ENCODE measurements at places on chromosomes 7 and 10.

DNA sequence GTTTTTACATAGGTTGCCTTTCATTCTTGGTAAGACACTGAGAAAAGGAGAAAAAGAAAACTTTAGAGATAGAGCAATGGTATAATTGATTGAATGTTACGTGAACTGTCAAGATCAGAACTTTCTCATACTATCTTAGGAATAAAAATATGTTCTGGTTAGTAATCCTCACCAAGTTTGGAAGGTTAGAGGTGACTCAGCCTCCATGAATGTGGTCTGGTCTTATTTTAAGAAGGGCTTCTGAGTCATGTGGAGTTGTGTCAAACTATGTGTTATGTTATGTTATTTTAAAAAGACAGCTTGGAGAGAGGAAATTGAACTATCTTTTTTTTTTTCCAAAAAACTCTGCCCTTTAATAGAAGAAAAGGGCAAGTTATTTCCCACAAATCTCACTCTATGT, 458.6 kb upstream of the KLF6 start:
- DNase-seq: peak; percentile 21

GRCh38 chr10:71713135-71714030, 6.2 kb downstream of the C10orf105 start:
- DNase-seq: peak; percentile 53

DNA sequence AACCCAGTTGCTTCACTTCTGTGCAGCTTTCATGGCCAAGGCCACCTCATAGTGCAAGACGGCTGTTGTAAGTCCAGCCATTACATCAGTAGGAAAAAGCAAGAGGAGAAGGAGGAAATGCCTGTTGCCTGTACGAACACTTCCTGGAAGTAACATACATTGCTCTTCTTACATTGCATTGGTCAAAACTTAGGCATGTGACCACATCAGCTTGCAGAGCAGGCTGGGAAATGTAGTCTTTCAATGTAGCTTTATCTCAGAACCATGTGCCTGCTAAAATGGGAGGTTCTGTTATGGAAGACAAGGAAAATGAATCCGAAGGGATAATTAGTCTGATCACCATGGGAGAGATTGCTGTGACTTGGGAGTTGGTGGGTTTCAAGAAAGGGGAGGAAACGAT, 4.3 kb downstream of the SLC29A3 start:
- DNase-seq: peak; percentile 9

DNA sequence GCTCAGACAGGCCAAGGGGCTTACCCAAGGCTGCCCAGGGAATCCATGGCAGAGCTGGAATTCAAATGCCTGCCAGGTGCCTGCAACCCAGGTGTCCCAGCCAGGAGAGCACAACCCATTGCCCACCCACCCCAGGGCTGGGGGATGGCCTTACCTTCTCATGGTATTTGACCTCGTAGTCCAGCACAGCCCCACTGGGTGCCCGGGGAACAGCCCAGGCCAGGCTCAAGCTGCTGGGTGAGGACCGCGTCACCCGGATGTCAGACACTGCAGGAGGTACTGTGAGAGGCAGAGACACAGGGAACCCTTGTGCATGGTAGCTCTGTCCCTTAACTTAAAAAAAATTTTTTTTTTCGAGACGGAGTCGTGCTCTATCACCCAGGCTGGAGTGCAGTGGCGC, 9.0 kb downstream of the EPHB4 start:
- DNase-seq: no peak

DNA sequence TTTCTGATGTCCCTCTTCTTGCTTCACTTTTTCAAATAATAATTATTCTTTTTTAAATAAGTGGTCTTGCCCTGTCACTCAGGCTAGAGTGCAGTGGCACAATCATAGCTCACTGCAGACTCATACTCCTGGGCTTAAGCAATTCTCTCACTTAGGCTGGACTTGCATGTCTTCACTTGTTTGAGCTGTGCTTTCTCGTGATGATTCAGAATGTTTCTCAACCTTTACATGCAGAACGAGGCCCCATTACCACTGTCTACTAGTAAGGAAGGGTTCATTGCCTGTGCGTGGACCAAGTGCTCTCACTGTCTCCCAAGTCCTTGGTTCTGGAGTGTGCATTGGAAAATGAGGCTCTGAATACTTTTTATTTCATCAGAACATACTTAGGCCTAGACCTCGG, 468.6 kb upstream of the COBL start:
- no peak for DNase-seq

DNA sequence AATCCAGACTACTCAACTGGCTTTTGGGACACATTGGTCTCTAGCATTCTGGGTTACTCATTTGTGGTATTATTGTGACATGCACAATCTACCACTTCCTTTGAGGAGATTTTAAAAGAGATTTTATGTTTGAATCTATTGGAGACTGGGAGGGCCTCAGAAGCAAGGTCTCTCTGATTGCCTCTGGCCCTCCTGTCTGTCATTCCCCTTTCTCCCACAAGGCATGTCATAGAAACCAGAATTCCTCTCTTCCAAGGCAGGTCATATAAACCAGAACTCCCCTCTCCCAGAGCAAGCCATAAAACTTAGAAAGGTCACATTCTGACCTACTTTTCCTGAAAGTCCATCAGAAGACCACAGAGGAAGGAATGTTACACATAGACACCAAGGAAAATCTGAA, 777.7 kb downstream of the PHTF2 start:
- DNase-seq: no peak

GRCh38 chr7:139635526-139636302, 112.2 kb downstream of the CLEC2L start:
- peak; percentile 31 for DNase-seq

GRCh38 chr7:154975984-154976383, 26.9 kb downstream of the PAXIP1 start:
- DNase-seq: no peak

DNA sequence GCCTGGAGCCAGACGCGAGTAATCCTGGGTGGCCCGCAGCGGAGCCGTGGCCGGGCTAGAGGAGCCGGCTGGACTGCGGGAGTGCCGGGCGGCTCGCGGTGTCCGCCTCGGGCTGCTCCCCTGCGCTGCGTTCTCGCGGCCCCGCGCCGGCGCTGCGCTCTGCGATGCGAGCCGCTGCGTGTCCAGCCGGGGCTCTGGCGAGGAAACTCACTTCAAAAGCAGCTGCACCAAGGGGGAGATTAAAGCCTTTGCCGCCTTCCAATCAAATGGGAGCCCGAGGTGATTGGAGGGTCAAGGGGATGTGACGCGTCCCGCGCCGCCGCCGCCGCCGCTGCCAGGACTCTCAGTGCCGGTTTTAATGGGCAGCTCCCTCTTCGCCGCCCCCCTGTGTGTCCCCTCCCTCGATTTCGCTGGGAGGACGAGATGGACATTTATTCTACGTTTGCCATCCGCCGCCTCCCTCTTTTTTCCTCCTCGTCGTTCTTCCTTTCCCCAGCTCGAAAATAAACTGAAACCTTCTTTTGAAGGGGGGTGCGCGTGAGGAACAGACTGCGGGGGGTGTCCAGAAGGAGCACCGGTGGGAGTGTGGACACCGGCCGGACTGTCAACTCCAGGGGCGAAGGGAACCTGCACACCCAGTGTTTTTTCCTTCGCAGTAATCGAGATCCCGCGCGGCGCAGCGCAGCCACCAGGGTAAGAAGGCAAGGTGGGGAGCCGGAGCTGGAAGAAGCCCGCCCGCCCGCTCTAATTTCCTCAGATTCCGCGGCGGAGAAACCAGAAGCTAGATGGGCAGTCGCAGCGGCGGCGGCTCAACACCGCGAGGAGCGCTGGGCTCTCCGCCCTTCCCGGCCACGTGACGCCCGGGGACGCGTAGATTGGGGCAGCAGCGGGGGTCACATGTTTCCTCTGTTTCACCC, at the start of gene ZNF503:
TSS of gene ZNF503 (minus strand) at position 196 of the 917 bp plus-strand sequence. CDS start 345 bp downstream, outside the sequence.
- DNase-seq: peak; percentile 11

DNA sequence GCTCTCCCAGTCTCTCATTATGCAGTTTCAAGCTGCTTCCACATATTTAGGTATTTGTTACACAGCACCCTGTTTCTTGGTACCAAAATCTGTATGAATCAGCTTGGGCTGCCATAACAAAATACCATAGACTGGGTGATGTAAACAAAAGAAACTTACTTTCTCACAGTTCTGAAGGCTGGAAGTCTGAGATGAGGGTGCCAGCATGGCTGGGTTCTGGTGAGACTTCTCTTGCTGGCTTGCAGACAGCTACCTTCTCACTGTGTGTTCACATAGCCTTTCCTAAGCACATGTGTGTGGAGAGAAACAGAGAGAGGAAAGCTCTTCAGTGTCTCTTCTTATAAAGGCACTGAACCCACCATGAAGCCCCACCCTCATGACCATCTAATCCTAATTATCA, 15.7 kb upstream of the CBLL1 start:
- DNase-seq: no peak

- no peak for DNase-seq
These were observed 615 bp upstream of the CNTNAP2 start for GRCh38 chr7:146115851-146116520.

DNA sequence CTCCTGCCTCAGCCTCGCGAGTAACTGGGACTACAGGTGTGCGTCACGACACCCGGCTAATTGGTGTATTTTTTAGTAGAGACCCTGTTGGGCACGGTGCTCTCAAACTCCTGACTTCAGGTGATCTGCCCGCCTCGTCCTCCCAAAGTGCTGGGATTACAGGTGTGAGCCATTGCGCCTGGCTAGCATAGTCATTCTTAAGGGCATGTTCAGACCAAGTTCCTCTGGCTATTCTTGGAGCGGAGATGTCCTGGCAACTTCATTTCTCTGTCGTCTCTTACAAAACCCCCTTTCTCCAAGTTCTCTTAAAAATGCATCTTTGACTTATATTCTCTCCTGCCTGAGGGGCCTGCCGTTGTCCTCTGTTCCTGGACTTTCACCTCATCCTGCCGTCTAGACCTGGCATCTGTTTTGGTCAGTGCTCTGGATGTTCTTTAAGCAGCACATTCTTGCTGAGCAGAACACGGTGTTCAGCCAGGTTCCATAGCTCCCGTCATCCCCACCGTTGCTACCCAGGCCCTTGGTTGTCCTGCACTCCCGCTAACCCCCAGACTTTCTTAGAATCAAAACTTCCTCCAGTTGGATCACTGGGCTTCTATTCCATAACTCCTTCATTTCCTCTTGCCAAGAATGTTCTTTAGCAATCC, 509.9 kb upstream of the GALNT17 start:
- DNase-seq: no peak

GRCh38 chr10:113557424-113557862, 4.6 kb downstream of the HABP2 start:
- no peak for DNase-seq

DNA sequence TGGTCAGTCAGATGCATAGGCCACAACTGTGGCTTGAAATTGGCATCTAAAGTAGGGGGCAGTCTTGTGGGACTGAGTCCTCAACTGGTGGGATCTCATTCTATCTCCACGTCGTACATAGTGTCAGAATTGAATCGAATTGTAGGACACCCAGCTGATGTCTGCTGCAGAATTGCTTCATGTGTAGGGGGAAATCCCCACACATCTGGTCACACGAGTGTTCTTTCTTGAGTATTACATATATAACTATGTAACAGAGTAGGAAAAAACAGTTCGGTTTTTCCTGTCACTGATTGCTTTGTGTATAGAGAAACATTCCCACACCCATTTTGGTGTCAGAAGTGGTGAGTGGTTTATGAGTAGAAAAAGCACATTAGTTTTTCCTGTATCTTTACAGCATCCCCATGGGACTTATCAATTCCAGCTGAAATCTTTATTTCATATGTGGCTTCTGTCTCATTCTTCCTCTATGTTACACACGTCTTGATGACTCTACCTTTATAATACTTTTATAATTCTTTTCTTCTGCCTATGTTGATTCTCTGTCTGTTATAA, 79.4 kb upstream of the PCGF5 start:
- DNase-seq: no peak

DNA sequence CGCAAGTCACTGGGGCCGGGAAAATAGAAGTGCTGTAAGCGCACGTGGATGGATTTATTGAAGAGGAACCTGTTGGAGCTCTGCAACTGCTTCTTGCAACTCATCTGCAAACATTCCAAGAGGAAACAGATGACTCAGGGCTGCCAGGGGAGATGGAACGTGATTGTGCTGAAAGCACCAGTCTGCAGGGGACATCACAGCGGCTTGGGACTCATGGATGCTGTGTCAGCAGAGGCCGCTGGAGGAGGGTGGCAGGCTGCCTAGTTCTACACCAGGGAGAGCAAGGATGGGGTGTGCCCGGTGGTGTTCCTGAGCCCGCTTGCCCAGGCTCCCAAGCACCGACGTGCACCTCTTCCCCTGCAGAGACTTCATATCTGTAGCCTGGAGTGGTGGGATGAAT, 515.7 kb downstream of the TCERG1L start:
- no peak for DNase-seq

- no peak for DNase-seq
These were observed 11.2 kb downstream of the MIOS start for GRCh38 chr7:7577888-7578287.

DNA sequence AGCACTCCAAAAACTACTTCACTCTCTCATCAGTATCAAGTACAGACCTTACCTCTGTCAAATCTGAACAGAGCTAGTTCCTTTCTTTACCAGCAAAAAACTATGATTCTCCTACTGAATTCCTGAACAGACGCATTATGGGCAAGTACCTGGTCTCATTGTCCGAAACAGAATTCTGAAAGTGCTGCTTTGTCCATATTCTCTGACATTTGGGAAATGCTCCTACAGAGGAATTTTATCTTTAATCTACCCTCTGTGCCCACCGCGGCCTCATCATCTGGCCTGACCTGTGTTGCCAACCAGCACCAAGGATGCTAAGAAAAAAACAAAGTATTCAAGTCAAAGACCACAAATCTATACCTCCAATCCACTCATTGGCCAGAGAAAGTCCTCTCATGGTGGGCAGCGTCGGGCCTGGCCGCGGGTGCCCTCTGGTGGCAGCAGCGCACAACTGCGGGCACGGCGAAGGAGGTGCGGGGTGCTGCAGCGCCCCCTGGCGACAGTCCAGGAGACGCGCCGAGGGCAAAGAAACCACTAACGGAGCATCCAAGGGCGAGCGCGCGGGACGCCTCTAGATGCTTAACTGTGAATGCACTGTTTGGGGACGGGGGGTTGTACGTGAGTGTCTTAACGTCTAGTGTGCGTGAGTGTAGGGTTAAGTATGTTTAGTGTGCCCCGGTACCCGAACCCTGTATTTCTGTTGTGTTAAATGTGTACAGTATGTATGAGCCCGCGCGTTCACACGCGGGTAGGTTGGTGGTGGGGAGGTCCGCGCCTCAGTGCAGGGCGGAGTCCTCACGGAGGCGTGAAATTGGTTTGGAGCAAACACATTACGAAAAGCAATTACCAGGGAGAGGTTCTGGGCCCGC, 5.0 kb upstream of the GBX1 start:
- DNase-seq: peak; percentile 78

DNA sequence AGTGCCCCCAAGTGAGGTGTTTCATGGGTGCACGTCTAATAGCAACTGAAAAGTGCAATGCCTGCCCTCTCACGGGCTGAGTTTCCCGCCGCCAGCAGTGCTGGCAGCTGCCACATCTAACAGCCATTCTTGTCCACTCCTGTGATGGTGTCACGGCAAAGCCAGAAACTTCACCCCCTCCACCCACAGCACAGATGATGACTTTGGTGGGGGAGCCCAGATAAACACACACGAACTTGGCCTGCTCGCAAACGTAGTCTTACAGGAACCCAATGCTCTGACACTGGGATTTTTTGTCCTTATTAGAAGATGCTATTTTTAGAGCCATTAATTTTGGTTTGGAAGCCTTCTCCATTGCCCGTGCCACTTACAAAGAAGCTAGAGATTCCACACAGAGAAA, 26.7 kb downstream of the CPXM2 start:
- DNase-seq: no peak
